ENCODE measurements at places on chromosomes 7 and 10.
A peak's percentile ranks its signal among the peaks of the same experiment; 100 is the strongest.

GRCh38 chr7:159102681-159103381 lies 41.8 kb downstream of the VIPR2 start:
- no peak for DNase-seq

- no peak for DNase-seq
These were observed 62.6 kb downstream of the RASGEF1A start for GRCh38 chr10:43204042-43204942.

DNA sequence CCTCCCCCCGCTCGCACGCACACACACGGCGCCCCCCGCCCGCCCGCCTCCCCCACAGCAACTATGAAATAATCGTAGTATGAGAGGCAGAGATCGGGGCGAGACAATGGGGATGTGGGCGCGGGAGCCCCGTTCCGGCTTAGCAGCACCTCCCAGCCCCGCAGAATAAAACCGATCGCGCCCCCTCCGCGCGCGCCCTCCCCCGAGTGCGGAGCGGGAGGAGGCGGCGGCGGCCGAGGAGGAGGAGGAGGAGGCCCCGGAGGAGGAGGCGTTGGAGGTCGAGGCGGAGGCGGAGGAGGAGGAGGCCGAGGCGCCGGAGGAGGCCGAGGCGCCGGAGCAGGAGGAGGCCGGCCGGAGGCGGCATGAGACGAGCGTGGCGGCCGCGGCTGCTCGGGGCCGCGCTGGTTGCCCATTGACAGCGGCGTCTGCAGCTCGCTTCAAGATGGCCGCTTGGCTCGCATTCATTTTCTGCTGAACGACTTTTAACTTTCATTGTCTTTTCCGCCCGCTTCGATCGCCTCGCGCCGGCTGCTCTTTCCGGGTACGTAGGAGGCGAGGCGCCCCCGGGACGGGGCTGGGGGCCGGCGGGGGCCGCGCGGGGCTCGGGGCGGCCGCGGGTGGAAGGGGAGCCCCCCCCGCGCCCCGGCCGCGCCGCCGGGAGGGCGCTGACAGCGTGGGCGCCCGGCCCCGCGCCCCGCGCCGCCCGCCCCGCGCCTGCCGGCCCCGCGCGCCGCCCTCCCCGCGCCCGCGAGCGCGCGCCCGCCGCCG lies 441 bp downstream of the BMI1 start:
- DNase-seq = peak; percentile 44

DNA sequence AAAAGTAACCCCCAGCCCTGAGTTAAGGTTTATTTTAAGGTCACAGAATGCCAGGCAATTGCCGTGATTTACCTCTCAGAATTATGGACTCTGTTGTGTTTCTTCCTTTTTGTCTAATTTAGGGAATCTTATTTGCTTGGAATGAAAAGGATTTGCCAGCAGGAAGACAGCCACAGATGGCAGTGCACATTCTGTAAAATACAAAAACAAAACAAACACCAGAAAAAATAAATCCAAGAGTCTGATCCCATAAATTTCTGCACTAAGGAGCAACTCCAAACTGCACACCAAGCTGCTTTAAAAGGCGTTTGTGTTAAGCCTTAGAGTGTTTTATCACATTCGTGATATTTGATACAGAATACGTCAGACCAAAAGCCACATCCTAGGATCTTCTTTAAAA lies 199.0 kb upstream of the C7orf33 start:
- DNase-seq = no peak

GRCh38 chr10:87093632-87094372 lies 841 bp downstream of the GLUD1 start:
- peak; percentile 60 for DNase-seq

GRCh38 chr10:11483201-11484148 lies 128.0 kb downstream of the USP6NL start:
- no peak for DNase-seq

- no peak for DNase-seq
These were observed 618.5 kb upstream of the ANKRD30A start for GRCh38 chr10:36506697-36507496.

DNA sequence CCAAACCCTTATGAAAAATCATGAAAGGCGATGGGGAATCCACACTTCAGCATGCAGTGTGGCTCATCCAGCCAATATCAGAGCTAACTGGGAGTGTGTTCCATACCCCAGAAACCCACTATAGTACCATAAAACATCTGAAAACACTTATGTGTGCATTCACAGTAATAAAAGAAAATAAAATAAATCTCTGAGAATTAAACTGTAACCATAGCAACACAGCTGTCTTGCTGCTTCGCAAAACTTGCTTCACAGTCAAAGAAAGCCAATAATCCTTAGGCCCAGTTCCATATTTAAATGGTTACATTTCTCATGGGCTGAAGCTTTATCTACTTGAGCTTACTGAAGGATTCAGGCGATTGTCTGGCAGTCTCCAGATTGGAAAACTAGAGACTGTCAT lies 19.9 kb upstream of the POLR1F start:
- DNase-seq = no peak

DNA sequence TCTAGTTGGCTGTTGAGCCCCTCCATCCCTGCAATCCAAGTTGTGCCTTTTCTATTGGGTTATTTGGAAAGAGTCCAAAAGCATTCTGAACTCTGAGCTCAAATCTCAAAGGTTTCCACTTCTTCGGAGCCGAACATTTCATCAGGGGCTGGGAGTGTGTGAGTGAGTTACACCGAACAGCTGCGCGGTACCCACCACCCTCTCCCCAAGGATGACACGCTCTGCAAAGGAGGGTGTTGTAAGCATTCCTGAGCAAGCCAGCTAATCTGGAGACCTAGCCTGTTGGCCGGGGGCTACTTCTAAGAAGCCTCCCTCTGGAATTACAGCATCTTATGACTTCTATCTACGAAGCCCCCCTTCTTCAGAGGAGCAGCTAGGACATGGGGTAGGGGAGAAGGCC lies 270.5 kb downstream of the CREB5 start:
- DNase-seq = no peak

DNA sequence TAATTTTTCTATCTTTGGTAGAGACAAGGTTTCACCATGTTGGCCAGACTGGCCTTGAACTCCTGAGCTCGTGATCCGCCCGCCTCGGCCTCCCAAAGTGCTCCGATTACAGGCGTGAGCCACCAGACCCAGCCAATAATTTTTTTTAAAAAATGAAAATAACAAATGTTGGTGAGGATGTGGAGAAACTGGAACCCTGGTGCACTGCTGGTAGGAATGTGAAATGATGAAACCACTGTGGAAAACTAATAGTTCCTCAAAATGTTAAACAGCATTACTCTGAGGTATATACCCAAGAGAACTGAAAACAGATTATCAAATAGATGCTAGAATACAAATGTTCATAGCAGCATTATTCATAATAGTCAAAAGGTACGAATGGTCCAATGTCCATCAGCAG lies 23.0 kb upstream of the YWHAG start:
- DNase-seq = no peak

- DNase-seq = no peak
These were observed 268.8 kb upstream of the LRGUK start for GRCh38 chr7:133858311-133858710.

DNA sequence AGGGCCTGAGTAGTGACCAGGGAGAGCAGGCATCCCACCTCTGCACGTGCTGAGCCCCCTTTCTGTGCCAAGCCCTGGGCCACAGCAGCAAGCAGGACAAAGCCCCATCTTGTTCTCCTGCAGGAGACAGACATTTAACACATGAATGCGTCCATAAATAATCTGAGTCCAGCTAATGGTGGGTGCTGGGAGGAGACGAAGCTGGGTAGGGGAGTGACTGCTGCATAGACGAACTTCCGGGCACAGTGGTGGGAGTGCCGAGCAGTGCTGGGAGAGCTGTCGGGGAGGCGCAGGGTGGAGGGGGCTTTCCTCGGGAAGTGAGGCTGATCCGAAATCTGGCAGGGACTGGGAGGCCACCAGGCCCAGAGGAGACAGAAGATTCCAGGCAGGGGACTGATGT lies 35.2 kb upstream of the SLC29A3 start:
- no peak for DNase-seq

- DNase-seq = no peak
These were observed 22.0 kb upstream of the TMEM120A start for GRCh38 chr7:76016191-76016947.

DNA sequence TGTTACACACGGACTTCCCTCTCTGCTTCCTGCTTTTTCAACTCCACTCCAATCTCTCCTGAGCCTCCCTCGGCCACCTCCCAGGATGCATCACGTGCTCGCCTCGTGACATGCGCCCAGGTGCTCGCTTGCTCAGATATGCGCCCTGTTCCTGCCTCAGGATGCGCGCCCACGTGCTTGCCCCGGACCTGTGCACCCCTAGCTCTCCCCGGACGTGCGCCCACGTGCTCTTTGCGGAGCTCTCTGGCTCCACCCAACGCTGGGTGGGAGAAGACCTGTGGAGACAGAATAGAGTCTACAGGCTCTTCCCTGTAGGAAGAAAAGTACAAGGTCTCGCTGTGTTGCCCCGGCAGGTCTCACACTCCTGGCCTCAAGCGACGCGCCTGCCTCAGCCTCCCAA lies 23.1 kb downstream of the PARD3 start:
- DNase-seq = no peak

GRCh38 chr7:80008039-80008438 lies 126.6 kb upstream of the GNAI1 start:
- DNase-seq = no peak

DNA sequence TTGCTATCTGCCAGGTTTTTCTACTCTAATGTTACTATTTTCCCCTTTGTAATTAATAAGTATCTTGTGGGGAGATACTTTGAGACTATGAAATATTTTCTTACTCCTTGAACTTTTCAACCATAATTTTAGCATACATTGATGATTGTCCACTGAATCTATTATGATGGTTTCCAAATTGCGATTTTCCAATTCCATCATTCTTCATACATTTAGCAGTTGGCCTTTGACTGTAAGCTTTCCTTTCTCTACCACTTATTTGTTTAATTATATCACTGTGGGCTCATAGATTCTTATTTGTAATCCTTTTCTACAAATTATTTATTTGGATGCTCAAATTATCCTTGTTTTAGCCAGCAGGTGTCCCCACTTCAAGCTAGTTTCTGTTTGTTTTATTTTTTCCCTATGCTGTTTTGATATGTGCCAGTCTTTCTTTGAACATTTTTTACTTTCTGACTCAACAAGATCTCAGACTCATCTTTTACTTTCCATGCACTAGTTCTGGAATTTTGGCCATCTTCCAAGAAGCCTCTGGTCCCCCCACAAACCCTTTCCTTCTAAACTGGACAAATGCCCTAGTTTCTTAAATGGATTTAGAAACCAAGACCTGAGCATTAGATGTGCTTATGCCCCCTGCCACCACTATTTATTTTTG lies 11.4 kb upstream of the MRPS16 start:
- DNase-seq = no peak

GRCh38 chr7:45359776-45360175 lies 202.2 kb downstream of the RAMP3 start:
- no peak for DNase-seq

- DNase-seq = no peak
These were observed 177.1 kb downstream of the CHRM2 start for GRCh38 chr7:137045573-137045972.

GRCh38 chr10:103512166-103512565 lies 18.7 kb downstream of the NEURL1 start:
- no peak for DNase-seq

- DNase-seq = no peak
These were observed 111.3 kb downstream of the HECTD2 start for GRCh38 chr10:91521439-91521838.

GRCh38 chr10:52674474-52674873 lies 98.1 kb downstream of the MBL2 start:
- no peak for DNase-seq

- DNase-seq = no peak
These were observed 52.8 kb upstream of the SVIL start for GRCh38 chr10:29687421-29688164.

DNA sequence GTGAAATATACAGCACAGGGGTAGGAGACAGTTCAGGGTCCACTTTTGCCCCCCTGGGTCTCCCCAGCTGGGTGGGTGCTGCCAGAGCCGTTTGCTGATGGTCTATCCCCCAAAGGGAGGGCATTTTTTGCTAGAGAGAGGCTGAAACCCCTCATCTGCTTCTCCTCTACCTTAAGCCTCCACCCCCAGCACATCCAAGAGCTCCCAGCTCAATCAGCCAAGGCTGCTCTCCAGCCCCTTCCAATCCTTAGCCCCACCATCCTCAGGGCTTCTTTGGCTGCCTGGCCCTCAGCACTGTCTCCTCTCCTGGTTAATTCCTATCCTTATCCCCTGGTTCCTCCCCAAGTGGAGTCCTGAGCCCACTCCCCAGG lies 153.1 kb downstream of the AOAH start:
- DNase-seq = no peak

- DNase-seq = no peak
These were observed 85.4 kb downstream of the CDK6 start for GRCh38 chr7:92750946-92751345.

- no peak for DNase-seq
These were observed 17.2 kb upstream of the PSMG3 start for GRCh38 chr7:1586827-1587705.

DNA sequence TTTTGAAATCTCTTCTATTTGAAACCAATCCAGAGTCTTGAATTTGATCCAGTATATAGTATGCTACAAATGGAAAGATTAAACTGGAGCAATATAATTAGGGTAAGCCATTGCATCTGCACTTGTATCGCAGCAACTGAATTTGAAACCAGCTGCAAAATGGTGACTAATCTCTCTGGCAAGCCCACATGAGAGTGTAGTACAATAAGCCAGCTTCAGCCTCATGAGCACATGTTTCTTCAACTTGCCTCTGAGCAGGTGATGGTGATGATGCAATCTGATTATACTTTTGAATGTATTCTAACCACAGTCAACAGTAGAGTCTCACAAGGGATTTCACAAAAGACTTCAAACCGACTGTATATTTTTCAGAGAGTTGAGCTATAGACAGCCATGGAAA lies 829 bp upstream of the RPA3 start:
- peak; percentile 2 for DNase-seq

- DNase-seq = no peak
These were observed 38.4 kb upstream of the CD36 start for GRCh38 chr7:80600046-80600445.

DNA sequence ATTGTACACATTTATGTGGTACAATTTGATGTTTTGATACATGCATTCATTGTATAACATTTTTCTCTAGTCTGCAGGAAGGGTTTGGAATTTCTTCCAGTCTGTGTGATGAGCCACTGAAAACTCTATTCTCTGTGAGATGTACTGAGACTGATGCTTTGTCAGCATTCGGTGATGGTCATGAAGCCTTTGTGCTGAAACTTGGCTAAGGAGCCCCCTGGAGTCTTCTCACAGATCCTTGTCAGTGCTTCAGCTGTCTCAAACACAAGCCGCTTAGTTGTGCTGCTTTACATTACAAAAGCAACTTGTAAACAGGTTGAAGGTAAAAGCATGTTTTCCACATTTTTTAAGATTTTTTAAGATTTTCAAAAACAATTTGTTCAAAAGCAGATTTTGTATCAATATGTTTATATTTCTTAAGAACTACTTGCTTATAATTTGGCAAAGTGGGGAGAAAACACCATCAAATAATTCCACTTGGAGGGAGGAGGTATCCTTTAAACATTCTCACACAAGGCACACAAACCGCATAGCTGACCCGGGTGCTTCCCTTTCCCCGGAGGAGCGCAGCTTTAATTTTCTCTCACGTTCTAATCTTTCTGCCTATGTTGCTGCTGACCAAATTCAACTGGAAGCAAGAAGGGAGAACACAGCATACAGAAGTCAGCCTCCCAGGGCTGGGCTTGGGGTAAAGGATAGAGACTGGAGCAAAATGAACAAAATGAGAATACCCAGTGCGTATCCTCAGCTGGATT lies 249.8 kb upstream of the VSTM2A start:
- no peak for DNase-seq

Data from stimulated activated CD4-positive, alpha-beta T cell treated with anti-CD3 and anti-CD28 coated beads, TNF-alpha, amount 100 ng/mL, for 1 hour (primary cell).